ENCODE measurements at places on chromosomes 2 and 18.

GRCh38 chr2:224405412-224405811 lies 3.5 kb upstream of the FAM124B start:
- no peak for DNase-seq

DNA sequence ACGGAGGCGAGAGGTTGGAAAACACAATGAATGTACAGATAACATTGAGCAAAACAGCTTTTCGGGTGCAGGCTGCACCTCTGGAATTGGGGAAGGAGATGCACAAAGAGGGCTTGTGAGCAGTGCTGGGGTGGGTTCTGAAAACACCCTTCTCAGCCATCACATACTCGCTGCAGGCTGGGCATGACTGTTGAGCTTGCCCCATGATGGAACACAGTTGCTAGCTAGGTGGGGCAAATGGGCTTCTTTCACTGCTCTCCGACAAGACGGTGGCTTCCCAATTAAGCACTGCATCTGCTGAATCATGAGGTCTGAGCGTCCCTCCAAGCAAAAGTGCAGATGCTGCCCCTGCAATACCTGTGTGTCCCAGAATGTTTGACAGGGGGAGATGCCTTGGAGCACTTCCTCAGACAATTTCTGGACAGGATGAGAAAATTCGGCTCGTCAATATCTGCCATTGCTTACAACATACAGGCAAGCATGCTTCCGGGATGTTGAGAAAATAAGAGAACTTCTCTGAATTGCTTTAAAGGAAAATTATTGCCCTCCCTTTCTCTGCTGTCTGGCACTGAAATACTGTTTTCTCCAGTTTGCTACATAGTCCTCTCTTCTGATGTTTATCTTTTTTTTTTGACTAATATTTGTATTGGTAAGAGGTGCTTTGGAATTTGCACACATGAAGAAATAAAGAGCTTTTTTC lies 77.3 kb upstream of the SH3BP4 start:
- no peak for DNase-seq

DNA sequence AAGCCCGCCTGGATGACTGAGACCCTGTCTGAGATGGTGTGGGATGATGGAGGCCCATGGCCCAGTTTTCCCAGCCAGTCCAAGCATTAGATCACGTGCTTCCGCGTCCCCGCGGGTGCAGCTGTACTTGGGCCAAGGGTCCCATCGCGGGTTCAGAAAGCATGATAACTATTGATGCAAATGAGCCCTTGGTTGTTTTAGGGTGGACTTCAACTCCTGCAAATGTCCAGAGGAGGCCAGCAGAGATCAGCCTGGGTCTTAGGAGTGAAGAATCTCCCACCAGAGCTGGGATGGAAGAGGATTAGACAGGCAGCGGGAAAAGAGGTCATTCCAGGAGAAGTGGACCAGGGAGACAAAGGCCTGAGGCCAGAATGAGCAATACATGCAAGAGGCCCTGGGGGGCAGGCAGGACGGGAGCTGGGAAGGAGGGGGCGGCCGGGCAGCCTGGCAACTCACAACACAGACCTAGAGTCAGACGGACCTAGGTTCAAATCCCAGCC lies 89.9 kb upstream of the TMEM247 start:
- no peak for DNase-seq

DNA sequence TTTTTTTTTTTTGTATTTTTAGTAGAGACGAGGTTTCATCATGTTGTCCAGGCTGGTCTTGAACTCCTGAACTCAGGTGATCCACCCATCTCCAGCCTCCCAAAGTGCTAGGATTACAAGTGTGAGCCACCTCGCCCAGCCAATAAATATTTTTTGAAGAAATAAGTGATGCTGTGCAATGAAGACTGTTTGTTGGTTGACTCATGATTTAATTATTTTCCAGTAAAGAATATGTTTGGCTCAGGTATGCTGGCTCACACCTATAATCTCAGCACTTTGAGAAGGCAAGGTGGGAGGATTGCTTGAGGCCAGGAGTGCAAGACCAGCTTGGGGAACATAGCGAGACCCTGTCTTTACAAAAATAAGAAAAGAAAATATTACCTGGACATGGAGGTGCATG lies 41.8 kb upstream of the LPIN2 start:
- DNase-seq, result no peak

DNA sequence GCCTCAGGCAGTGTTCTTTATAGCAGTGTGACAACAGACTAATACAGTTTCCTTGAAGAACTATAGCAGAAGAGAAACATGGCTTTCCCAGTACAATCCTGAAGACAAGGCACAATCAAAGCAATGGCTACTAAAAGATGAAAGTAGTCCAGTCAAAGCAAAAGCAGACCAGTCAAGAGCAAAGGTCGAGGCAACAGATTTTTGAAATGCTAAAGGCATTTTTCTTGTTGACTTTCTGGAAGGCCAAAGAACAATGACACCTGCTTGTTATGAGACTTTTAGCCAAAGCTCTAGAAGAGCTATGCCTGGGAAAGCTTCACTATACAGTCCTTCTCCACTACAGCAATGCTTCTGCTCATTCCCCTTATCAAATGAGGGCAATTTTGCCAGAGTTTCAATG lies 269.9 kb downstream of the EXOC6B start:
- no peak for DNase-seq

DNA sequence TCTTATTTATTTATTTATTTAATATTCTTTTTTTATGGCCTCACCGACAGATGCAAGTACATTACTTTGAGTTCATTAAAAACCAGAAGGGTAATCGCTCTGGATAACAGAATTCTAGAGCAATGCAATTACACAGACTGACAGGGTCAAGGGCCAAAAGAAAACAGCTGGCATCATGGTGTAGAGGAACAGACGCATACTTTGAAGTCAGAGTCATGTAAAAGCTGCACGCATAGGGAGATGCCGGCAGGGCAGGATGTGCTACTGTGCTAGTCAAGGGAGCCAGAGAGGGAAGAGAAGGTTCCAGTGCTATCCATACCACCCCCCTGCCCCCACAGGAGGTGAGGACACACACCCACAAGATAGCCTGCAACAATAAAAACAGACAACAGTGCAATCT lies 115.2 kb upstream of the TFCP2L1 start:
- DNase-seq, result no peak

GRCh38 chr2:31318361-31319336 lies 84.7 kb downstream of the EHD3 start:
- peak; percentile 11 for DNase-seq

DNA sequence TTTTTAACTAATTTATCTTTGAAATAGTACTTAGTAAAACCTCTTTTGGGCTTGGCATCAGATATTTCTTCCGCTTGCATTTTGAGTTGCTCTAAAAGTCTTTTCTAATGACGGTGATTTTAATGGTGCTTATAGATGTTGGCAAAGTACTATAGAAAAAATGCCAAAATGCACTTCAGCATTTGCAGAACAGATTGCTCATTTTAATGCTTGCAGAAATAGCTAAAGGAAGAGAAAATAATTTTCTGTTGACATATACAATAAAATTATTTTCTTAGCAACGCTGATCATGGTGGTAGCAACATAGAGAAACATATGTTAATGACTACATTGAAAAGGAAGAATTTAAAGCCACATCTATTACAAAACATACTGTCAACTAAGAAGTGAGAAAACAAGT lies 170.7 kb downstream of the STK39 start:
- no peak for DNase-seq

GRCh38 chr18:1455605-1456004 lies 550.9 kb downstream of the ADCYAP1 start:
- DNase-seq, result no peak

DNA sequence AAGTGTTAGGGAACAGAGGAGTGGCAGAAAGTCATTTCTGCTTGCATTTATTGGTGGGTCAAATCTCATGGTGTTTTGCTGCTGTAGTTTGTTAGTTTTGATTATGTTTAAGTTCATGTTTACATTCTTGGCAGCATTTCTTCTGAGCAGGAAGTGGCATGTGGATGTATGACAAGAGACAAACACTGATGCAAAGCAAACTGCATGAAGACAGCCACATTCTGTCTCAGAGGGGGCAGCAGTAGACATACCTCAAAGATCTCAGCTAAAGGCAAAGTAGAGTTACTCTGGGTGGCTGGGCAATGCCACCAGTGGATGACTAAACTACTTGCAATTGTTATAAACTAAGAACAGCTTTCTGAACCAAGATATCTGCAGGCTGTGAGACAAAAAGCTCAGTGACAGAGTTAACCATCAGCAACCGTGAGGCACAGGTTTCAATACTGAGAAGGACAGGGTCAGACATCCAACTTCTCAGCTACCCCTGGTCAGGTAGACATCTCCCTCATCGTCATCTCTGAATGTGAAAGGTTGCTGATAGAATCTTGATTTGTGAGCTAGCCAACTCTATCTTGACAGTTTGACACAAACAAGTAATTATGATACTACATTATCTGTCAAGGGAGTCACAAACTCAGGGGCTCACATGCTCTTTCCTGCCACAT lies 16.4 kb downstream of the GALNT3 start:
- DNase-seq, result no peak

DNA sequence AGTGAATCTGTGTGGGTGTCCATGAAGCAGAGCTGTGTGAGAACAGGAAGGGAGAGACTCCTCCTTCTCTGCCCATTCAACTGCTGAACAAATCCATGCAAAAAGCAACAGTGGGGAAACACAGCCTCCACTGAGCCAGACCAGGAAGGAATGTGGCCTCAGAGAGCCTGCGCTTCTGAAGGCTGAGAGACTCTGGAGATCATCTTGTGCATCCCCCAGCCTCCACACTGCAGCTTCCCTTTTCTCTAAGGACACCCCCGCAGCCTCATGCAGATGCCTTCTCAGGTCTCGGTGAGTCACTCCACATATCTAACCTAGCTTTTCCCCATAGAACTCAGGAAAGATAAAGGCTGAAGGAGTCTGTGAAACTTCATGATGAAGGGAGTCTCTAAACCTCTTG lies 402.9 kb downstream of the TNS1 start:
- no peak for DNase-seq

DNA sequence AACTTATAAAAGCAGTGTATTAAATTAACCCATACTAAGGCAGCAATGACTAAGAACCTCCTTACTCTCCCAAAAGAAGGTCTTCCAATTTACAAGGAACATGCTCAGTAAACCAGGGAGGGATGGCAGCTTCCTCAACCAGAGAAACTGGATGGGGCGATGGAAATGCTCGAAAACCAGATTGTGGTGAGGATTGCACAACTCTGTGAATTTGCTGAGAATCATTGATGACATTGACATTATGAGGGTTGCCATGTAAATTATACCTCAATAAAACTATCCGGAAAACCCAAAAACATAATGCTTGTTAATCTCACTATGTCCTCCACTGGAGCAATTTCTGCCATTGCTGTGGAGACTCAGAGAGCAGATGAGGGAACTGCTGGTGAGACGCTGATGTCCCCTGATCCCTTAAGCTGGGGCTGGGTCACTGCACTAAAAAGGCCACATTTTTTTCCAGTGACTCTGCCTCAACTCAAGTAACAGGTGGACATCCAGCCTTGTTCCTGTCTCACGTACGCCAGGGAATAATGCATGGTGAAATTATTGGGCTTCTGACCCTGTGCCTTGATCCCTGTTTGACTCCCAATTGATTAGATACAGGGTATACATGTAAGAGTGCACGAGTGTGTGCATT lies 288.3 kb downstream of the CYP26B1 start:
- DNase-seq, result no peak

- no peak for DNase-seq
Observed at GRCh38 chr18:62331581-62332356, 6.7 kb downstream of the TNFRSF11A start.

All from CD4-positive, alpha-beta T cell (primary cell).